Stimulated activated CD4-positive, alpha-beta T cell treated with anti-CD3 and anti-CD28 coated beads, TNF-alpha, amount 100 ng/mL, for 48 hours (primary cell): ENCODE measurements at places on chromosomes 7 and 10.
A peak's percentile ranks its signal among the peaks of the same experiment; 100 is the strongest.

- DNase-seq: no peak
These were observed 330.4 kb downstream of the KIF20B start for GRCh38 chr10:90031776-90032175.

- DNase-seq: no peak
These were observed 256.6 kb upstream of the SMIM30 start for GRCh38 chr7:113374955-113375354.

DNA sequence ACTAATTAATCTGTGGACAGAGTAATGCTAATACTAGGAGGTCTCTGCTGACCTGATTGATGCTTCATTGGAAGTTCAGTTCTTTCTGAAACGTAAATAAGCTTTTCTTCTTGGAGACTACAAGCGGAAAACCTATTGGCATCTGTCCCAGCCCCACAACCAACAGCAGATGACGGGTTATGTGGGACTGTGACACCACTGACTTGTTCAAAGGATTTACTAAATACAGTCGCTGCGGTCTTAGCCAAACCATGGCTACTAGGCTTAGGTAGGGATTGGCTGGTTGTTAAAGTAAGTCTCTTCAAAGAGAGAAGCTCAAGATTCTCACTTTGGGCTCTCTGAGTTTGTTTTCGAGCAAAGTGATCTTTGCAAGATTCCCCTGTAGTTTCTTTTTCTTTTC lies 68.3 kb downstream of the HYCC1 start:
- no peak for DNase-seq

GRCh38 chr10:130136226-130137089 lies at the start of gene GLRX3:
Gene GLRX3, plus strand, starts transcription at chr10:130136391. Its CDS starts 30 bp downstream, at chr10:130136421.
- peak; percentile 78 for DNase-seq

DNA sequence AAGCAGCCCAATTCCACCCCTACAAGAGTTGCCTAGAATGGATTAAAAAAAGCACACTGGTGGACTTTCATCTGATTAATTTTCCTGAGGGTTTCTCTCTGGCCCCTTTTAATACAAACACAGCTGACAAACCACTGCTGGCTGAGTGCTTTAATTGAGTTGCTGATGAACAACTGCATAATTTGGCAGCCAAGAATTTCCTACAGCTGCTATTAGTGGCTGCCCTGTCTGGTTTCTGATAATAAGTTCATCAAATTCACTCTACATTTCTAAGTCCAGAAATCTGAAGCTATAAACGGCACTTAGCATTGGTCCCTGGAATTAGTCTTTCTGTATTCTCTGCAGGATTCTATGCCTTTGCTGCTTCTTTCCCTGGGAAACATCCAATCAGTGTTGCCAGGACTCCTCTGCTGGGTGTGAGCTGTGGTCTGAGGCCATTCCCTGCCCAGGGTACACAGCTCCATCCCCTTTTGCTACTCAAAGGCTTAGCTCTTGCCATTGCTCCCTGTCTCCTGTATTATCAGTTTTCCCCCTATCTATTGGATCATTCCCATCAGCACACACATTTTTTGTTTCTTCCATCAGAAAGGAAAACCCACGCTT lies 110.6 kb downstream of the LSM5 start:
- DNase-seq: no peak

- DNase-seq: no peak
These were observed 226.0 kb downstream of the SFMBT2 start for GRCh38 chr10:7184660-7185366.

- no peak for DNase-seq
These were observed 5.7 kb downstream of the ELN start for GRCh38 chr7:74033372-74034311.

DNA sequence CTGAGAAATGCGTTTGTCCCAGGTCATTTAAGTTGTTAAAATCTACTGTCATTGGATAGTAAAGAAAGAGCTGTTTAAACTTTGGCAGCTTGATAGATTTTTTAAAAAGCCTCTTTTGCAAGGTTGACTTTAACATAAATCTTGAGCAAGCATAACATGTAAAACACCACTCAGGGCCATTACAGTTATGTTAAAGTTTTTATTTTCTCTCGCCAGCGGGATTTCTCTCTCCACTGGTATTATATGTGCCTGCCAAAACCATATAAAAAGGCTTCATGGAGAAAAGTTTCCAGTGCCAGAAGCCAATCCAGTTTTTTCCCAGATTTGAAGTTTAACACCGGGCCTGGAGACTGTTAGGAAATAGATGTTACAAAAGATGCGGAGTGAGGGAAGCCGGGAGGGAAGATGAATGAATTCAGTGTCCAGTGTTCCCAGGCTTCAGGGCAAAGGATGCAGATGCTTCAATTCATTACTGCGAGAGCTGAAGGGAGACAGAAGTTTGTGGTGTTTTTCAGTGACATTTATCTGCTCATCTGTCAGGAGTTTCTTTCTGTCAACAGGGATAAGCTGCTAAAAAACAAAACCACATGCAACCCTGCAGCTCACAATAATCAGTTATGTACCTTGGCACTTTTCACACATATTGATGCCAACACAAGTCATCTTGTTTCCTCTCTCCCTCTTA lies 155.5 kb downstream of the SPAG6 start:
- DNase-seq: no peak

DNA sequence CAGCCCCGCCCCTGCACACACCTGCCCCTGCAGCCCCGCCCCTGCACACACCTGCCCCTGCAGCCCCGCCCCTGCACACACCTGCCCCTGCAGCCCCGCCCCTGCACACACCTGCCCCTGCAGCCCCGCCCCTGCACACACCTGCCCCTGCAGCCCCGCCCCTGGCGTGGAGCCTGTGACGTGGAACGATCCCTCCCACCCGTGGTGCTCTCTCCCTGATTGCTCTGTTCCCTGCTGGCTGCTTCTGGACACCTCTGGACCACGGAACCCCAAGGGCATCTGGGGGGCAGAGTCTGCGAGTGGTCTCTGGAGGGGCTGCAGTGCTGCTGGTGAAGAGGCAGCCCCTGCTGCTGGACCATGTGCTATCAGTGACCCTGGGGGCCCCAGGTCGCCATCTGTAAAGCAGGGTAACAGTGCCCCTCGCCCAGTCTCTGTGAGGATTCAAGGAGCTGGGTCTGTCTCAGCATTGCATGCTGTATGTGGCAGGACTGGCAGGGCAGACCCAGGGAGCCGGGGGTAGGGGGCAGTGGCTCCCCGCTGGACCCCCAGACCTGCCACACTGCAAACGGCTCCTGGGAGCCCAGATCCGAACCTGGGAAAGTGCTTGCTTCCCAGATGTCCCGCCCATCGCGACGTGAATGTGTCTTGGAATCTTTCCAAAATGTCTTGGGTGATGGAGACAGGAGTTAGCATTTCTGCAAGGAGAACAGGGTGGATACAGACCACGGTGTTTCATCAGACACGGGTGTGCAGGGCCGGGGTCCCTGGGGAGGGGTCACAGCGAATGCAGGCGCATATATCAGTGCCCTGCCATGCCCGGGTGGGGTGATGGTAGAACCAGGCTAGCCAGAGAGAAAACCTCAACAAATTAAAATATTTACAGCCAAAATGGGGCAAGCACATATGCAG lies 27.9 kb upstream of the NKX6-2 start:
- DNase-seq: no peak

GRCh38 chr10:102404361-102405107 lies 9.0 kb downstream of the NFKB2 start:
- no peak for DNase-seq

DNA sequence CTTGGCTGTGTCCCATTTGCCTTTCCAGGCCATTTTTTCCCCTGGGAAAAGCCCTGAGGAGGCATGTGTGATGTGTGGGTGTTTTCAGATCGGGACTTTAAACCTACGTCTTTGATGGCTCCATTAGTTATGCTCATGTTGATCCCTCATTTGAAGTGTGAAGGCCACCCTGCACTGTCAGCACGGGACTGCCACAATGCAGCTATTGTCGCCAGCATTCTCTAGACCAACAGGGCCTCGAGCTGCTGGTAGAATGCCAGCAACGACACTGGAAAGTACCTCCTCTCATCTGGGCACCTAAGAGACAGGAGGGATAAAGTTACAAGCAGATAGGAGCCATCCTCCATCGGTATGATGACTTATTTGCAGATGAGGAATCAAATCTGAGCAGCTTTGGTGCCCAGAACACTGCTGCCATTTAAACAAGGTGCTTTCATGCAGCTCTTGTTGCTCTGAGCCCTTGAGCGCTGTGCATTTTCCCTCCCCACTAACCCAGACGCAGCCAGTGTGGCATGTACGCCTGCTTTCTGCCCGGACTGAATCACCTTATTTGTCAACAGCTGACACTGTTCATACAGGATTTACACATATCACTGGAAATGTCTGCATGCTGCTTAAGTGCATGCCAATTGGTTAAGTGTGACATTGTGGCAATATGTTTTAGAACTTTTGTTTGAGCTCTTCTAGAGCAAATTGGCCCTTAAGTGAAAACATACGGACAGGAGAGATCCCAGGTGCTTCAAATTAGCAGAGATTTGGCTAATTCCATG lies 175.0 kb upstream of the PITRM1 start:
- no peak for DNase-seq

GRCh38 chr7:23306936-23307521 lies 7.9 kb downstream of the MALSU1 start:
- DNase-seq: no peak

GRCh38 chr7:71828361-71828760 lies 583.8 kb downstream of the CALN1 start:
- no peak for DNase-seq

GRCh38 chr7:152504367-152504766 lies 68.6 kb upstream of the KMT2C start:
- DNase-seq: no peak

DNA sequence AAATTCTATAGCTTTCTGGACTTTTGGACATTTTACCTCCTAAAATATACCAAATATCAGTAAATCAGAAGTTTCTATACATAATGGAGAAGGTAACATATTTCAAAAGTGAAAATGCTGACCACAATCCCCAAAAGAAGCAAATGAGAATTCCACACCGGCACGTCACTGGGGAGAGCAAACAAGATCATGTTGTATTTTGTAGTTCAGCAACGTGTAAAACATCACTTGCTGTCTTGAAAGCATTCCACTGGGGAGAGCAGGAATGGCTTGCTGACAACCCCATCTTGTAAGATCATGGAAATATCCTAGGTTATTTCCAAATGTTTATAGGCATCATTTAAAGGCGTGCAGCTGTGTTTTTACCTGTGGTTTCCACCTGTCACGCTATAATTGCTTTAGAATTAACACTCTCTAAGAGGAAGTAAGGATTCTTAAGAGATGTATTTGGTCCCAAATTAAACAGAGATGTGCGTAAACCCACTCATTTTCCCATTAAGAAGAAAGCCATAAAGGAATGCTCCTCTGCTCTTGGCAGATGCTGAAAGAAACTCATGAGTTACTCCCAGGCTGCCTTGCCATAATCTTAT lies 397.1 kb upstream of the POT1 start:
- no peak for DNase-seq

DNA sequence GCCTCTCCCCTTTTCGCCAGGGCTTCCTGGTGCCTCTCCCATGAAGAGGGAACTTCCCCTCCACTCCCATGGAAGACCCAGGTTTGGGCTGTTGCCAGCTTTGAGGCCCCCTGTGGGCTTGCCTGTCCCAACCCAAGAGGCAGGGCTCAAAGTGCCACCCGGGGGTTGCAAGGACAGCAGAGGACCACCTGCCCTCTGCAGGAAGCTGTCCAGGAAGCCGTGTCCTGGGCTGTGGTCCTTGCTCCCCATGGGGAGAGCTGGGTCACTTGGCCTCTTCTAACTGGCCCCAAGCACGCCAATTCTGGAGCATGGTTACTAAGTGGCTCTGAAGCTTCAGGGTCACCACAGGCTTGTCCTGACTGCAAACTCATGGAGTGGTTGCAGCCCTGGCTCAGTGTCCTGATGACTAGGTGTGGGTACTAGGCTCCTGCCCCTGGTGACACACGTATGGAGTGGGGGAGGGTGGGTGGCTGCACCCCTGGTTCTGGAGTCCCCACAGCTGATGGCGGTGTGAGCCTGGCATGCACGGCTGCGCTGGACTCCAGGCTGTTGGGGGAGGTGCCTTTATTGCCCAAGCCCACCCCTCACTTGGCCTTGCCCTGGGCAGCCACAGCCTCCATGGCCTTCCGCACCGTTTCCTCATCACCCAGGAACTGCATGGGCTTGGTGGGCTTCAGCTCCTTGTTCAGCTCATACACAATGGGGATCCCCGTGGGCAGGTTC lies 3.0 kb downstream of the PGAM2 start:
- no peak for DNase-seq

GRCh38 chr7:113799896-113800295 lies 118.9 kb downstream of the PPP1R3A start:
- DNase-seq: no peak

DNA sequence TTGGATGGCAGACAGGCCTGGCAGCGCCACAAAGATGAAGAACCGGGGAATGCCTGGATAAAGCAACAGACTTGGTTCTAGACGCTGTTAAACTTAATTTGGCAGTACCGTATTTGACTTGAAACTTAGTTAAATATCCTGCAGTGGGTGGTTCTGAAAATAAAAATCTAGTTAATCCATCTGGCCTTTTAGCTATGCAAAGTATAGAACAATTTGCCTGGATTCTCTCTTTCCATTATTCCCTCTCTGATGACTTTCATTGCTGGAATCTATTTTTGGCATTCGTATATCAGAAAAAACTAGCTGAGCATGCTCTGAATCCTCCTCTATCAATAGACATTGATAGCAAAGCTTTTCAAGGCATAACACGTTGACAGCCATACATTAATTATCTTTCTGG lies 203.6 kb downstream of the MACC1 start:
- no peak for DNase-seq

DNA sequence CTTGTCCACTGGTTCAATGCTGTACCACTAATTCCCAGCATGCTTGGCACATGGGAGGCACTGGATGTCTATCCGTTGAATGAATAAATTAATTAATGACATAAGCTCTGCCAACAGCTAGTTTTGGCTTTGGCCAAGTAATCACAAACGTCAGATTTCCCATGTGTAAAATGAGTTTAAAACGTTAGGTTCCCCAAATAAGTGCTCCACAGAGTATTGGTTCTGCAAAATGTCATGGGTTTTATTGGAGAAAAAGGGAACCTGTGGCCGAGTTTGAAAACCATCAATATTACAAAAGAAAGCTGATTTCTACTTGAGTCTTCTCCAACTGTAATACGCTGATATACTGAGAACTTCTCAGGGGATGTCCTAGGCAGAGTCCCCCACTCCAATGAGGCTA lies 23.2 kb downstream of the ELMO1 start:
- DNase-seq: no peak

DNA sequence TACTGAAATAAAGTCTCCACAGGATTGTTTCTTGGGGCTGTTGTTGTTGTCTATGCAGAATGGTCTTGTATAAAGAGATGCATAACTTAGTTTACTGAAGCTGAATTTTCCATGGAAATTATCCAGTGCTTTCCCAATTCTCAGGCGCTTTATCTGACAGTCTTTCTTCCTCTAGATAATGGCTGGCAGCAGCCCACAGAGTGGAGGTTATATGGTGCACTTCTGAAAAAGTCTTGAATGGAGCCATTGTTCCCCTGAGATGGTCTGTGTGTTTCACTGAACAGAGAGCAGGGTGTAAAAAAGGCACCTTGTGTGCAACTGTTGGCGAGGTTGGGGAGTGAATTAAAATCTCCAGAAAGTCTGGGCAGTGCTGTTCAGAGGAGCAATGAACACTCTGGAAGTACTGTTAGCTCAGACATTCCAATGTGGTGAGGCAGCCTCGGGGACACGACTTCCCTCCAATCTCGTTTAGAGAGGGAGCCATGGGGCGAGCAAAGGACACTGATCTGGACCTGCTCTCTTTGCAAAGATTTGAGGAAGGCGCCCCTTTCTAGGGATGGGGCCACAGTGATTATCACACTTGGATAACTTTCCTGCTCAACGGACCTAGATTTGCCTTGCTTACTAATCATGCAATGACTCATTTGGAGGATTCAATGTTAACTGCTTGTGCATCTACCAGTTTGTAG lies 2.0 kb upstream of the PLCE1 start:
- no peak for DNase-seq
